ENCODE measurements at places on chromosomes 2 and 18. TPM values are rescaled to one million over a fixed set of nuclear protein-coding genes. Genes with fewer than 3 reads are reported as not detected.

The REG3A gene
- total RNA-seq = not detected

The ZBTB14 gene
- total RNA-seq = 6.6 TPM

The RMND5A gene
- total RNA-seq = 26.3 TPM

The SLC30A3 gene
- 3.2 TPM for total RNA-seq

The MAP4K4 gene
- total RNA-seq = 102 TPM

The GRHL1 gene
- 0.84 TPM for total RNA-seq

The METTL4 gene
- 4.9 TPM for total RNA-seq

The CABYR gene
- 18.9 TPM for total RNA-seq

The MFSD6 gene
- 33.1 TPM for total RNA-seq

Data from A549 treated with Hydrocortisone at 1 μM for 4 hours (cell line).